ENCODE measurements at places on chromosomes 16 and 17. TPM values are rescaled to one million over a fixed set of nuclear protein-coding genes. Genes with fewer than 3 reads are reported as not detected.

CLDN6 gene
- under 0.01 TPM for total RNA-seq

VTN gene
- not detected for total RNA-seq

DNA sequence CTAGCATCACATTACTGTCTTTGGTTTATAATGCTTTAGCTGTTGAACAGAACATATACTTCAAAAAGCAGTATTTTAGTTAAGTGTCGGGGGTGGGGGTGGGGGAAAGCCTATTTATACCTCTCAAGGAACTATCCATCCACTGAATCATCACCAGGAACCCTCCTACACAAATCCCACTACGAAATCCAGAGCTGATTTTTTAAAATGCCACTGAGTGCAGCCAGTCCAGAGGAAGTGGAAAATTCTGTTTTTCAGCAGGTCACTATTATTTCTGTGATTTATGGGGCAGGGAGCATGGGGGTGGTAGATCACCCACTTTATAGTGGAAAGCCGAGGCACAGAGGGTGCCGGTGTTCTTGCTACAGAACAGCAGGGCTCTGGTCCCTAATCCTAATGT is 284.1 kb downstream of the SOX9 start:
- peak; percentile 55 for DNase-seq

- DNase-seq, result peak; percentile 96
Observed at GRCh38 chr16:67444259-67445125, 13.6 kb downstream of the HSD11B2 start.

DNA sequence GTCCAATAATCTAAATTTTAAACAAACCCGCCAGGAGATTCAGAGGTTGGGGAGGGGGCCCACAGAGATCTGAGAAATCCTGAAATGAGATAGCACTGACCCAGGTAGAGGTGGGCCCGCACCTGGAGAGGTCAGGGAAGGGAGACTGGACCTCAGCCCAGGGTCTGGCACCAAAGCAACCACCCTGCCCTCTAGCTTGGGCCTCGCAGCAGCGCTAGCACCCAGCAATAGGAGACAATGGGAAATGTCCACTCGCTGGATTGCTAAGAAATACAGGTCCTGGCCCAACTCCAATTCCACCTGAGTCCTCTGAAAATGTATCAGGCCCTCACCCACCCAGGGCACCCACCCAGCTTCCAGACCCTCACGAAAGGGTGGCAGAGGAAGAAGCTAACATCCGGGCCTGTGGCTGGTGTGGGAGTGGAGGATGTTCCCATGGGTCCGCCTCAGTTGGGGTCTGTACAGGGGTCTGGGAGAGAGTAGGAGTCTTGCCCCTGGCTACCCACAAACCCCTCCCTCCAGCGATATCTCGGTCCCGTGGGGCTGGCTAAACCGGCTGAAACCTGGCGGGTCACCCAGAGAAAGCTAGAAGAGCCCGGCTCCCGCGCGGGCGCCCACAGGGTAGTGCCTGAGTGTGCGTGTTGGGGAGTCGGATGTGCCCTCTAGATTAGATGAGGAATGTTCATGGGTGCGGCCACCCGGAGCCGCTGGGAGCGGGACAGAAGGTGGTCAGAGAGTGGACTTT is 1.1 kb downstream of the PLLP start:
- DNase-seq, result peak; percentile 77

DNA sequence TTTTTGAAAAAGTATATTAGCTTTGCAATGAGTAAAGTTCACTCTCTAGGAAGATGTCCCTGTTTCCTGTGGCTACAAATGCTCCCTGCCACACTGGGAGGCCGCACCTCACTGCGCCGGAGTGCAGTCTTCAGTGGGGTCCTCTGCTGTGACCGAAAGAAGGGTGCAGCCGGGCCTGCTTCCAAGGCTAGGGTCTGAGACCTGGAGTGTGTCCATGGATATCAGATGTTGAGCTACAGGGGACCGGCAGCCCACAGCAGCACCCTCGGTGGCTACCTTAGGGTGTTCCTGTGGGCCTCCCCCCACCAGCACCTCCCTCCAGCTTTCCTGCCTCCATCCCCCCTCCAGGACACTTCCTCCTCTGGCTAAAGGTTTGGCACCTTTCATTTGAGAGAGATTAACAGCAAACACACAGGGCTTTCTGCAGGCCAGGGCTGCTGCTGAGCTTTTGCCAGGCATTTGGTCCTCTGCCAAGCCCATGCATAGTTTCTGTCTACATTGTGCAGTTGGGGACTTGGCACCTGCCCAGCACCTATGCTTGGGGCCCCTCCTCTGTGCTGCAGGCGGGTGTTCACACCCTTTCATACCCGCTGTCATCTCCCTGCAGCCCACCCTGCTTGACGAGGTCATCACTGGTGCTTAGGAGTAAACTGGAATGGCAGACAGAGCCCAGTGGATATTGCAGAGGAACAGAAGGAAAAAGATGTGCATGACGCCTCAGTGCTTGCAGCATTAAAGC is 33.8 kb upstream of the CRISPLD2 start:
- peak; percentile 73 for DNase-seq

DNA sequence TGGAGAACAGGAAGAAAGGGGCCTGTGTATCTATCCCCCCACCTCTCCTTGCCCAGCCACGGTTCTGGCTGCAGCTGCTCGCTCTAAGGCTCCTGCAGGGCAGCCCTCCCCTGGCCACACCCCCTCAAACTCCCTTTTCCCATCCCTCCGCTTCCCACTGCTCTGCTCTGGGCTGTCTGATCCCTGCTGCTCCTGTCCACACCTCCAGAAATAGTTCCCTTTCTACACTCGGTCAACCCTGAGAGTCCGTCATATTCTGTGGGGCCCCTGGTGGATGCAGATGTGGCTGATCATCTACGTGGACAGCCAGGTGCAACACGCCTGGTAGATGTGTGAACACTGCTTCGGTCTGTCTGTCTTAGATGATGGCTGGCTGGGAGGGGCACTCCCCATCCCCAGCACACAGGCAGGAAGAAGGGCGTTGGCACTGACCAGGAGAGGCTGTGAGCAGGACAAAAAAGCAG is 19.3 kb upstream of the KRT19 start:
- DNase-seq, result no peak

GRCh38 chr16:3085868-3086595 is 13.1 kb downstream of the ZSCAN10 start:
- DNase-seq, result peak; percentile 76

Measured in osteoblast (primary cell).